WERI-Rb-1 (cell line): ENCODE measurements at places on chromosomes 11 and 22.
A peak's percentile ranks its signal among the peaks of the same experiment; 100 is the strongest.

- DNase-seq = no peak
These were observed 204.5 kb upstream of the NAV2 start for GRCh38 chr11:19508165-19508564.

- DNase-seq = no peak
These were observed 5.4 kb downstream of the FADS2 start for GRCh38 chr11:61833471-61833870.

DNA sequence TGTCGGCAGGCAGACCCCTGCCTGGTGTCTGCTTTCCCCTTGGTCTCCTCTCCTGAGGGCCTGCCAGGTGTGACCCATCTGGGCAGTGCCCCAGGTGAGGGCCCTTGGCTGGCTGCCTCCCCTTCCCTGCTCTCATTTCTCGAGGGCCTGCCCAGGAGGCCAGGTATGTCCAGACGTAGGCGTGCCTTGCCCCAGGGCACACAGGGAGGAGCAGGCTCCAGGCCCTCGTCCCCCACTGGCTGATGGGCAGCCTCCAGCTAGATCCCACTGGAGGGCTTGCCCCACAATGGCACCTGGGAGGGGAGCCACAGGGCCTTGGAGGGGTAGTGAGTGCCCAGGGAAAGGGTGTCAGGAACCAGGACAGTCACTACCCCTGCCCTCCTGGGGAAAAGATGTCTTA is 95.9 kb downstream of the CACNA1I start:
- DNase-seq = no peak

DNA sequence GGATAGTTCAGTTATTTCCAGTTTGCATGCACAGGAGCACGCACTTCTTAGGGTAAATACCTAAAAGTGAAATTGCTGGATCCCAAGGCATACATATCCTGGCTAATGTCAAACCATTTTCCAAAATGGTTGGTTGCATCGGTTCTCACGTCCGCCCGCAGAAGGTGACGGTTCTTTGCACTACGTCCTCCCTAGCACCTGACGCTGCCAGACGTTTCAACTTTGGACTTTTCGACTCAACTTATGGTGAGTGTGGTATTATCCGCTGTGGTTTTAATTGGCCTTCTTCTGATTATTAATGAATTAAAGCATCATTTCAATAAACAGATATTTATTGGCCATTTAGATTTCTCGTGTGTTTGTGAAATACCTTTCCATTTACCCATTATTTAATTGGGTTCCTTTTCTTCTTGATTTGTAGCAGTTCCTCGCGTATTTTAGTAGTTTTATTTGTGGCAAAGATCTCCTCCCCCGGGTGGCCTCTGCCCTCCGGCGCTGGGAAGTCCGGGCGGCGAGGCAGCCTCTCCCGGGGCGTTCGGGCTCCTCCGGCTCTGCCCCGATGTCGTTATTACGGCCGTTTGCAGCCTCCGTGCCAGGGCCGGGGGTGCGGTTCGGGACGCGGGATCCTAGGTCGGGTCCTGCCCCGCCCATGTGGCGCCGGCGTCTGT is at the start of gene JHY:
Gene JHY (plus strand): TSS at position 571 of the 668 bp plus-strand sequence. CDS start 3,091 bp downstream, outside the sequence.
- no peak for DNase-seq

DNA sequence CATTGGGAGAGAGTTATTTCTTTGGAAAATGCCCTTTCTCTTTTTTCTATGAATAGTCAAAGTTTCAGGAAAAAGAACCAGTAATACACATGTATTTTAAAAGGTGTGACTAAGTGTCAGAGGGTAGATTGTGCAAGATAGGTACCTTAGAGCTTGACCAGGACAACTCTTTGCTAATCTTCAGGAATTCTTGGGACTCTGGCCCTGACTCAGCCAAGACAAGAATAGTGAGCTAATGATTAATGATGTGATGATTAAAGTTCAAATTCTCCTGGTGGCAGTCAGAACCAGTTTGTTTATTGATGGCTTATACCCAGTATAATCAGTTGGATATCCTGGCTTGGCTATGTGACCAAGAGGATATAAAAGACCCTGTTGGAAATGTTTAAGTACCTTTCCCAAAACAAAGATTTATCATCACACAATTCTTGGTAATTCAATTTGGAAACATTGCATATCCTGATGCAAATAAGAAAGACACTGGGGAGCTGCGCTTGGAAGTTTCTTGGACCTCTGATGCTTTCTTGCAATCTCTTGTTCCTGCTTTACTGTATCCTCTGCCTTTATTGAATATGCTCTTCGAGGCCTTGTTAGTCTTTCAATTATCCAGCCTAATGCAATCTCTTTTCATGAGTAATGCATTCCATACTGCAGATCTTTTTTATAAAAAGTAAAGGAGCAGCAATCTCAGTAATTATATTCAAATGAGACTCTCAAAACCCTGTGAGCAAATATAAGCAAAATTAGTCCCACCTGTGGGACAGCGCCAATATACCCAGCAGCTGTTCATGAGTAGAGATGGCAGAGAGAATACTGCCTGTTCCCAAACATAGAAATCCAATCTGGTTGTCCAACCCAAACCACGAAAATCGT is 48.0 kb upstream of the CEP126 start:
- DNase-seq = no peak

GRCh38 chr11:127057126-127057525 is 56.6 kb upstream of the KIRREL3 start:
- no peak for DNase-seq

DNA sequence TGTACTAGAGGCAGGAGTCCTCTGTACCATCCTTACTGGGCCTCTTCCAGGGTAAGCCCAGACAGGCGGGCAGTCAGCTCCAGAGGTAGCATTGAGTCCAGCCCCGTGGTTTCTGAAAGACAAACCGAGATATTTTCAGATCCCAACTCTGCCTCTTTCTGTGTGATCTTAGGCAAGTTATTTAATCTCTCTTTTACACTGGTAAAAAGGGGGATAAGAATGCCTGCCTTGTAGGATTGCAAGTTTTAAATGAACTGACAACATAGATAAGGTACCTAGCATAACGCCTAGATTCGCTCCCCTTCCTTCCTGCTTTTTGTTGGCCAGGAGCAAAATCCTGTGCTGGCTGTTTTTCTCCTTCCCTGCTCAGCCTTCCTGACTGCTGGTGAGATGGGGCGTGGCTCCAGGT is 56.4 kb upstream of the NNMT start:
- no peak for DNase-seq

DNA sequence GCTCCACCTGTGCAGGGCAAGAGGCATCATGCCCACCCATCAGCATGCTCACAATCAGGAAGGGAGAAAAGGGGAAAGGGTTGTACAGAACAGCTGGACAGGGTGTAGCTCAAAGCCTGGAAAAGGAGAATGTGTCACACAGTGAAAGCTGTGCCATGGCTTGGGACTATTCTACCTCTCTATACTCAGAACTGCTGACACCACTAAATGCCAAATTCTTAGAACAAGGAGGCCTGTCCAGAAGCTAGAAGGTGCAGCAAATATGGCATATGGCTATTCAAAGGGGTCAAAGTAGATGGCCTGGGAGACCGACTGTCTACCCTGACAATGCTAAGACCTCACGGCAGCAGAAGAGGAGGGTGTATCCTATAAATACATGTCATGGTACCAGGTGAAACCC is 12.8 kb downstream of the HPS4 start:
- no peak for DNase-seq

GRCh38 chr11:130145311-130145812 is 14.2 kb upstream of the ST14 start:
- no peak for DNase-seq

GRCh38 chr22:46058091-46058420 is 81.1 kb upstream of the WNT7B start:
- no peak for DNase-seq

DNA sequence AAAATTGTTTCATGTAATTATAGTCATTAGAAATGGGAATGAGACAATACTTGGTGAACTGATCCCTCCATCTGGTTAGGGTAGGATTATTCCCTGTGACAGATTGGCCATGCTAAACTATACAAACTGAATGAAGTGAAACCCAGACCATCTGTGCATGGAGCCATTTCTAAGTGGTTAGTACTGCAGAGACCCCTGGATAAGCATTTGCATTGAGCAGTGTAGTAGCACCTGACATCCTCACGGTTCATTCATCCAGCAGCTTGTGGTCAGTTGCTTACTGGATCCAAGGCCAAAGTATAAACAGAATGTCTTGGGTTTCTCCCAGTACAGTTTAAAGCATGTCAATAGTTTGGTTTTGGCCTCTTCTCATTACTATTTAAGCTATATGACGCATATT is 93.8 kb upstream of the ARHGAP42 start:
- DNase-seq = peak; percentile 81

DNA sequence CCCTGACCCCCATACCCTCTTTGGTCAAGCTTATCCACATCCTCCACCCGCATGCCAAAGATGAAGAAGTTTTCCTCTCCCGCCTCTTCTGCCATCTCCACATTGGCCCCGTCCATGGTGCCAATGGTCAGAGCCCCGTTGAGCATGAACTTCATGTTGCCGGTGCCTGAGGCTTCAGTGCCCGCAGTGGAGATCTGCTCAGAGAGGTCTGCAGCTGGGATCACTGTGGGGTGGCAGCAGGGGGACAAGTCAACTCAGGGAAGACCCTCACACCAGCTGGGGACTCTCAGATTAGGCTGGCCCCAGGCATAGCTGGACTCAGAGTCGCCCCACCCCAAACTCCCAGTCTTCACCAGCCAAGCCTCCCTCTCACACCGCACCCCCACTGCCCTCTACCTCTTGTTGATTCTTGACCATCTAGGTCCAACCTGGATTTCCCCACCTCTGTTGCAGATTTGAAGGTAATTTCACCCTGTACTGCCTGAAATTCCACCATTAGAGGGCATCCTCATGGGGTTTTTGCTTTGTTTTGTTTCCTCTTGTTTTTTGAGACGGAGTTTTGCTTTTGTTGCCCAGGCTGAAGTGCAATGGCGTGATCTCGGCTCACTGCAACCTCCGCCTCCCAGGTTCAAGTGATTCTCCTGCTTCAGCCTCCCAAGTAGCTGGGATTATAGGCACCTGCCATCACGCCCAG is 6.6 kb upstream of the RASGRP2 start:
- no peak for DNase-seq

DNA sequence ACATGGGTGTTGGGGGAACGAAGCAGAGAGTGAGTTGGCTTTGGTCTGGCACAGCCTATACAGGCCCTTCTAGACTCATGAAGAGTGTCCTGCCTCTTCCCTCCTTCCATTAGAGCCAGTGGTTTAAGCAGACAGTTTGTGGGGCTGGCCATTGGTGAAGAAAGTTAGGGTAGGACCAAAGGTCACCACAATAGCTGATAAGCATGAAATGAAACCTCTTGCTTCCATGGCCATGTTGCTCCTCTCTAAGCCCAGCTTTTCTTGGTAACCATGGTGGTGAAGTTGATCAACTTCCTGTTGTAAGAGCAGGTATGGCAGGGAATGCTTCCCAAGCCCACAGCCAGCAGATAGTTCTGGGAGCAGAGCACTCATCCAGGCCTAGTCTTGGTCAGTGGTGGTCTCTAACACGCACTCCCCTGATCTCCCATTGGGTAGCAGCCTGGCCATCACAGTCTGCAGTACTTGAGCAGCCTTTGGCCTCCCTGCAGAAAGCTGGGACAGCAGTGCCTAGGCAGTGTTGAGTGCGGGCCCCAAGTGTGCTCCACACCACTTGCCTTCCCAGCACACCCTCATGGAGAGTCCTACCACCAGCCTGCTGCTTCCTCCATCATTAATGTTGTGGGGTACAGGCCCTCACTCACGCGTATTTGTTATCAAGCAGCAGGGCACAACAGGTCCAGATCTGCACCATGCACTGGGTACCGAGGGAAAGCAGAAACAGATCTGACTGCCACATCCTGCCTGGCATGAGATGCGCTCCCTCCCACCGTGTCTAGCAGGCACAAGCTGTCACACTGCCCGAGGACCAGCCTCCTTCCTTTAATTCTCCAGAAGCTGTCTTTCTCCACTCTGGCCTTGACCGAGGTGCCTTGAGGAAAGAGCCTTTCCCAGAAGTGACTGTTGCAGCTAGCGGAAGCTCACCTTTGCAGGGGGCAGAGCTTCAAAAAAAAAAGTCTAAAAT is 65.8 kb upstream of the SUSD2 start:
- DNase-seq = no peak

DNA sequence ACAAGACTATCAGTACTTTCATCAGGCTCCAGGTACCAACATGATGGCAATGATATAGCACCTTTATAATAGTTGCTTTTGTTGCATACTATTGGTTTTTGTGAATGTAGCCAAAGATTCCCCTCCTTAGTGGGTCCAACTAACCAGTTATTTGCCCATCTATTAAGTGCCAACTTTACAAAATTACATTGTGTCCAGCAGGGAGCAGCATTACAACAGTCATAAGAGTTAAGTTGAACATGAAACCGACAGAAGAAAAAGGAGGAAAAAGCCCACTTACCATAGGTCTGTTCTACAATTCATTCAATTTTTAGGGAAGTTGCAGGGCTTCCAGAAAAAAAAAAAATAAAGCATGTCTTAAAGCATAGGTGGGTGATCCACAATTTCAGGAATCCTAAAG is 21.6 kb downstream of the IMMP1L start:
- peak; percentile 25 for DNase-seq

GRCh38 chr11:123356539-123356938 is 73.5 kb upstream of the GRAMD1B start:
- no peak for DNase-seq

DNA sequence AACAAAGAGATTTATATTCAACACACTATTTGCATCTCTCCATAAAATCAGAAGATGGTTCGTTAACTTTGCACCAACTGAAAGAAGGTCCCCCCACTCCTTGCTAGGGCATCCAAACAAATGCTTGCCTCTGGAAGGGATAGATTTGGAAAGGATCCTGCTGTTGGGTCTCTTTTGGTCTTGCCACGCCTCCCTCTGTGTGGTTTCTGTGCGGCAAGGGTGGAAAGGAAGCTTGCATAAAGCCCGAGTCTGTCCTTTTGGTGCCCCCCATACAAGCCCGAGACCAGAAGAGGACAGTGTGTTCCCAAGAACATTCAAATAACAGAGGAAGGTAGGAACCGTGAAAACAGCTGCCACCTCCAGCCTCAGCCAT is 15.1 kb downstream of the SCGB1A1 start:
- DNase-seq = no peak

DNA sequence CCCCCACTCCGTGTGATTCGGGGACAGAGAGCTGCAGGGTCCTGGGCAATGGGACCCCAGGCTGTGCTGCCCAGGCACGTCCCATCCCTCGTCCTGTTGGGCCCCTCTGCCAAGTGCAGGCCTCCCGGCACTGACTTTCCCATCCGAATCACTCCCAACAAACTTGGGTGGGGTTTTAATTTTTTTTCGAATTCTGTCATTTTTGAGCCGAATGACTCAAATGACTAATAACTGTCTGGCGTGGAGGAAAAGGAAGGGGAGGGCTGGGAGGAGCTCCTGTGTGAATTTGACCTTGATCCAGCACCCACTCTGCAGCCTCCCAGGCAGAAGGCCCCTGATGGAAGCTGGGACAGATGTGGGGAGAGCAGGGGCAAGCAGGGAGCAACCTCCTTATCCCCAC is 1173.2 kb downstream of the BRD1 start:
- no peak for DNase-seq

- no peak for DNase-seq
These were observed 17.1 kb upstream of the NRIP3 start for GRCh38 chr11:9020916-9021315.
